ENCODE measurements at places on chromosomes 1 and 21.

GRCh38 chr1:158691907-158692306, 5.4 kb upstream of the SPTA1 start:
- no peak for DNase-seq

DNA sequence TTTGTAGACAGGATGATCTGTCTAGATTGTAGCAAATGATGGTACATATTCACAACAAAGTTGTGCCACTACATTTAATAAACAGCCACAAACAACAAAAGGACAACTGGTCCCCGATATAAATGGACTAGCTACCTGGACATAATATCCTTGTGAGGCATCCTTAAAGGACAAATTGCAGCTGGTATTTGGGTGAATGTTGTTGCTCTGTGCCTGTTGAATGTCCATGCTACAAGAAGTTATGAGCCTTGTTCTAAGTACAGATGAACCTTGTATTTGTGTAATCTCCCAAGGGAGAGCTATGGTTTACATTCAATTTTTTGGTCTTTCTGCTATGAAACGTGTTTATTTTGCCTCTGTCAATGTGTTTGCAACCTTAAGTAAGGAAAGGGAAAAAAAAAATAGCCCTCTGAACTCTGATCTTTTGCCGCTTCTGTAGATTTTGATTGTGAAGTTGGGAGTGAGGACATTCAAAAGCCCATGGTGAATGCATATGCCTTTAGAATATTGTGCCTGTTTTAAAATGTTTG, 26.5 kb downstream of the SFT2D2 start:
- no peak for DNase-seq

- DNase-seq = no peak
Observed at GRCh38 chr1:97791251-97791650, 129.6 kb downstream of the DPYD start.

DNA sequence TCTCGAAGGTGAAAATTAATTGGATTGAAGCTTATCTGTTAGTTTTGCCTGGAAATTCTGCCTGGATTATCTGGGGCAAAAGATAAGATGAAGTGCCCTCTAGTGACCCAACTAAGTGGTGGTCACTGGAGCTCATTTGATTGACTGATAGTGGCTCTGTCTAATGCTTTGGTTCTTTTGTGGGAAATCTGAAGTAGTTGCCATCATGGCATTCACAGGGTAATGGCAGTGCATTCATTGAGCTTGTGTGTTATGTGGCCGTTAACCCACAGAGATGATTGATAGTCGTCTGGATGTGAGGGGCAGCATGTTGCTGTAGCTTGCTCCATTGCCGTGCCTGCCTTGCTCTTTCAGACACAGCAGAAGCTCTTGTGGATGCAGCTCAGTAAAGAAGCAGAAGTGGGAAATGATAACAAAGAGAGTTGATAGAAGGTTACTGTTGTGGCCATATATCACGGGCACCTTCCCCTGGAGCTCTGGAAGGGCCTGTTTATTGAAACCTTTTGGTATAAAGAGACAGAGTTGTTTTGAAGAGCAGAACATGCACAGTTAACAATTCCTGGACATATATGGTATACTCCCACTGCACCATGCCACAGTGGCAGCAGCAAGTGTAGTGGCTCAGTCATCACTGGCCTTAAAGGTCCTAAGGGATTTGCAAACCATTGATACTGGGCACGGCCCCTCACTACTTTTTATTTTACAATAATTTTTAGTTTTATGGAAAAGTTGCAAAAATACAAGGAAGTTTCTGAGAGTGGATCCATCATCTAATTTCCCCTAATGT, 42.0 kb downstream of the CXADR start:
- DNase-seq = no peak

DNA sequence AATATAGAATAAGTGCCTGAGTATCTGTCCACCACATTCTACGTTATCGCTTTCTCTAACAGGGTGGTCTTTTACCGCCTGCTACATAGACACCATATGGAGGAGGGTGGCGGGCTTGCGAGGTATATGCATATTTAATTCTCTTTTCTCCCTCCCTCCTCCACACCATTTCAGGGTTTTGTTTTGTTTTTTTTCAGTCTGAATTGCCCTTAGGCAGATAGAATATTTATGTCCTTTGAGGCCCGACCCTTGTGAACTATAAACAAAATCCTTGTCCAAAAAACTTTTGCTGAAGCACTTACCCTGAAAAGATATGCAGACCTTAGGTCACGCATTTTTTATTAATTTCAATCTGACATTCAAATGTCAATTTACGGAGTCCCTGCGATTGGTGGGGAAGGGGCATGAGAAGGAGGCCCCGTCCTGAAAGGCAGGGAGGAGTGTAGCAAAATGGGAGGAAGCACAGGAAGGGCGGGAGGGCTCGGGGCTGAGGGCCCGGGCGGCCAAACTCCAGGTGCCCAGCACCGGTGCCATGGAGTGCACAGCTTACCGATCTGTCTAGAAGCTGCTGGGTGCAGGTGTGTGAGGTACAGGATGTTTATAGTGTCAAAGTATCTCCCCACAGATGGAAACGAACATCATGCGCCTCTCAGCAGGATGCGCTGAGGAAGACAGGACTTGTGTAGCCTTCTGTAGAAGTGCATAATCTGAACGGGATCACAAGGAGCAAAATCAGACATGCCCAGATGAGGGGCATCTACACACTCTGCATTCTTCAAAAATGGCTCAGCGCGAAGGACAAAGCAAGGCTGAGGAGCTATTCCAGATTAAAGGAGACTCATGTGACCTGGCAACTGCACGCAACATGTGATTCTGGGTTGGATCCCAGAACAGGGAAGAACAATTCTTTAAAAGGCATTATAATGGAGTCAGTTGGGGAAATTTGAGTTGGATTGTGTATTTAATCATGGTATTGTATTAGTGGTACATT, 68.8 kb upstream of the LYST start:
- no peak for DNase-seq

- DNase-seq = no peak
Observed at GRCh38 chr1:84366786-84367185, 31.5 kb upstream of the DNASE2B start.

GRCh38 chr1:62924983-62925790, 141.3 kb downstream of the ATG4C start:
- no peak for DNase-seq

DNA sequence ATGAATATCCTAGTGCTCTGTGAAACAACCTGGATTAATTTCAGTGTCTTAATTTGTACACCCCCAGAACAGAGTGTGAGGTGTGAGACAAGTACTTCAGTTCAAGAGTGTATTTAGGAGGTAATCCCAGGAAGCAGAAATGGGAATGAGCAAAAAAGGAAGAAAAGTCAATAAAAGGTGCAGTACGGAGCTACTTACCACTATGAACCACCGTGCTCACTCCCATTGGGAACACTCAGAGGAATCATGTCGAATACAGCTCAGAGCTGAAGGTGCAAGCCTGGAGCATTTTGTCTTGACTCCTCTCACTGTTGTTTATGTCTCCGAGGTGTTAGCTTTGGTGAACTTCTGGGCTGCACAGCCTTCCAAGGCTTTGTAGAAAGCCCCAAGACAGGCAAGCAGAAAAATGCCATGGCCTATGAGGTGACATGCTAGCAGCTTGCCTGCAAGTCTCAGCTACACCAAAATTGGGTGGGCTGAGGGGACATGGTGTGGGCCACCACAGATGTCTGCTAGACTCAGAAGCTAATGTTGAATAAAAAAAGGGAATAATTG, 7.4 kb upstream of the SVBP start:
- DNase-seq = no peak

All from stimulated activated CD8-positive, alpha-beta memory T cell treated with anti-CD3 and anti-CD28 coated beads, Interleukin-7, amount 100 ng/mL, for 1 hour (primary cell).